ENCODE measurements at places on chromosomes 1 and 21. TPM values are rescaled to one million over a fixed set of nuclear protein-coding genes. Genes with fewer than 3 reads are reported as not detected.

ABCG1 gene
- 1.9 TPM for total RNA-seq

- no peak for DNase-seq
Measured at GRCh38 chr1:209353053-209353452, 230.5 kb upstream of the CAMK1G start.

- no peak for DNase-seq
Measured at GRCh38 chr1:119655154-119655553, 7.1 kb upstream of the ZNF697 start.

DNA sequence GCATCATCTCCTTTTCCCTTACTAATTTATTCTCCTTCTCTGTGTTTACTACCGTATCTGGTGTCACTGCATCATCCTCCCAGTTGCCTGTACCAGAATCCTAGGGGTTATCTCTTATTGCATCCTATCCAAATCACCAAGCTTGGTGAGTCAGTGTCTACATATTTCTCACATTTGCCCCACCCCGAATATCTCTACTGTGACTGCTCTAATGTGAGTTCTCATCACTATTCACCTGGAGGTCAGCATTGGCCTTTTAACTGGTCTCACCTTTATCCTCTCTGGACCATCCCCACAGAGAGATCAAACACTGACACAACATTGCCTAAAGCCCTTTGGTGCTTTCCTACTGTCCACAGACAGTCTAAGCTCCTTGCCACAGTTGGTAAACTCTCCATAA, 45.7 kb upstream of the ZNF648 start:
- no peak for DNase-seq

All from MG63 (cell line).